ENCODE measurements at places on chromosomes 3 and 15. TPM values are rescaled to one million over a fixed set of nuclear protein-coding genes. Genes with fewer than 3 reads are reported as not detected.

The GUCA1C gene
- 0.87 TPM for total RNA-seq

The MESP2 gene
- total RNA-seq: 2.9 TPM

The SAXO2 gene
- total RNA-seq: 28.0 TPM

The FEZF2 gene
- not detected for total RNA-seq

The LOXL1 gene
- 13.9 TPM for total RNA-seq

- no peak for DNase-seq
- no peaks in the 10 kb centered on the region for H3K27me3 ChIP-seq
- no peak overlapping the region for H3K27ac ChIP-seq
- H3K36me3 ChIP-seq: no peaks in the 10 kb centered on the region
Observed at GRCh38 chr15:52734329-52734728, 55.1 kb upstream of the ATOSA start.

- no peaks in the 10 kb centered on the region for H3K36me3 ChIP-seq
- H3K4me3 ChIP-seq: no peak overlapping the region
- H3K27me3 ChIP-seq: no peaks in the 10 kb centered on the region
- H3K4me1 ChIP-seq: no peaks in the 10 kb centered on the region
- H3K27ac ChIP-seq: no peak overlapping the region
- DNase-seq: peak; percentile 36
Observed at GRCh38 chr3:134300520-134300919, 49.9 kb upstream of the RYK start.
